ENCODE measurements at places on chromosomes 2 and 18.

DNA sequence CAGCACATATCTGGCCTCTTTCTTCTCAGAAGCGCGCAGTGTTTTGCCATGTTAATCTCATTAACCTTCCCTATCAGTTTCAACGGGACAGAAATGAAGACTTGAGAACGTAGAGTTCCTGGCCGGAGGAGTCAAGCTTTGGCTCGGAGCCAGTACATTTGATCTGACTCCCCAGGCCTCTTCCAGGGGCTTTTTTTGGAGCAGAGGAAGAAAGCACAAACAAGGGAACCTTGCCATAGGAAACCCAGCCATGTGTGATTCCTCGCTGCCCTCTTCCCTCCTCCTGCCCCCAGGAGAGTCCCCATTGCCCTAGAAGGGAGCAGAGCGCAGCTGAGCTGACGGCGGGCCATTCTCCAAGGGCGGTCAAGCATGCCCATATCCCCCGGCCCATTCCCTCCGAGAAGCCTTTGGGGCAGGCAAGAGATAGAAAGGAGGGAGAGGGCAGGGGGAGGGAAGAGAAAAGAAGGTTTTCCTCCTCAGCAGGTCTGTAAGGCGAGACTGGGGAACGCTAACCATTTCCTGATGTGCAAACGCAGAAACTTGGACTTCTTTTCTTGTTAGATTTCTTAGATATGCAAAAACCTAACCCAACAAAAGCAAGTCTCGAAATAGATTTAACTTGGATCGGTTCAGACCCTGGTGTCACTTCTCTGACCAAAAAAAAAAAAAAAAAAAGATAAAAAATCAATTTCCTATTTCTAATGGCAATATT is 63.7 kb upstream of the POU3F3 start:
- no peak for DNase-seq

DNA sequence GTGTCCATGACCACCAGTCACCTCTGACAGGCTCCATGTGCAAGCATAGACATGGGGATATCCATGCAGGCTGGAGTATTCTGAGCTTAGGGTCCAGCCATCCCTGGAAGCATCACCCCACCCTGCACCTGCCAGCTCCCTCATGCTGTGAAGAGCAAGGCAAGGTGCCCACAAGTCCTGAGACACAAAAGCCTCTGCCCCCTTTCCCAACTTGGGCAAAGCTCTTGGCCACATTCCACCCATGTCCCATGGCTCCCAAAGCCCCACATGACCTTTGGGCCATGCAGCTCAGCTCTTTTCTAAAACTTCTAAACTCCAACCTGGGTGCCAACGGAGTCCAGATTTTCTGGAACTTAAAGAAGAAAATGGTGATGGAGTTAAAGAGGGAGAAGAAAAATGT is 99.8 kb upstream of the SH3BP4 start:
- DNase-seq: no peak

DNA sequence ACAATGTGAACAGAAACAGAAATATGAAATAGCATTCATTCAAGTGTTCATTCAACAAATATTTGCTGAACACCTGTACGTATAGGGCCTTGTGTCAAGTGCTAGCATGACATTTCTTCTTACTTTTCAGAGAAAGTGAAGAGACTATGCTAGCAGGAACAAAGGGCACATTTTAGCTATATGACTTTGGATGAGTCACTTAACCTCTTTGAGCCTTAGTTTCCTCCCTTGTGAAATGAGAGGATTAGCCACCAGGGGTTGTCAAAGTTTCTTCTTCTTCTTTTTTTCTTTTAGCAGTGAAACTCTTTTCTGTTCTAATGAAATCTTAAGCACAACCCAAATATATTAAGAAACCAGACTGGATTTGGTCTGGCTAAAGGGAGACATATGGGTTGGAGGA is 53.1 kb downstream of the FIGN start:
- DNase-seq: peak; percentile 55

- no peak for DNase-seq
Observed at GRCh38 chr2:169598982-169599381, 14.8 kb downstream of the PPIG start.

DNA sequence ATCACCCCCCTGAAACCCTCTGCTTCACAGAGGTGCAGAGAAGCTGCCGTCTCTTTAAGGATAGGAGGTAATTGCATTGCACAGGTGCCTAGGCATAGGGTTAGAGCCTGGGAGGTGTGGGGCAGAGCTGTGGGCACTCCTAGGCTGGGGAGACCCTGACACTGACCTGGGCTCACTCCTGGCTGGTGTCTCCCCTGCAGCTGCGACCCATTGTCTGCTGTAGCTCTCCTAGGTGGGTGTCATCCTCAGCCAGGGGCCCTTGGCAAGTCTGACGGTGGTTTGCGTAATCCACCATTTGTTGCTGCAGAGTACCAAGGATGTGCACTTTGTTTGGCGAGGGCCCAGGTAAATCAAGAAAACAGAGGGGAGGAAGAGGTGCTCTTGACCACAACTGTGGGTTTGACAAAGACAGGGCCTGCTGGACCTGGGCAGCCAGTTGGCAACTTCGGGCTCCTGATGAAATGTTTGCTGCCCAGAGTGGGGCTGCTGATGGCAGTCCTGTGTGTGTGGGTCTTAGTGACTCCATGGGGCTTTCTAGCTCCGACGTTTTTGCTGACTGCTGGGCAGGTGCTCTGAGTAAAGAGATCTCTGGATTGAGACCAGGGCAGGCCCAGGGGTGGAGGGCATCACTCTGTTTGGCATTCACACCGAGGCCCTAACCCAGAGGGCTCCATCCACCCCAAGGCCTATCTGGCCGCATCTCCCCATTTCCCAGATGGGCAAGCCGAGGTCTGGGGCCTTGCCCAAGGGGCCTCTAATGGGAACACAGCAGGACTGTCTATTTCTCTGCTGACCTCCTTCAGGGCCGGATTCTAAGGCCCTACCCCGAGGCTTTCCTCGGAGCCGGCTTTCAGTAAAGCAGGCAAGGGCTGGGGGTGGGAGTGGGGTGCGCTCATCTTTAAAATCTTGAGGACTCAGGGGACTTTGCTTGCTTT is 67.7 kb downstream of the EDAR start:
- DNase-seq: no peak

DNA sequence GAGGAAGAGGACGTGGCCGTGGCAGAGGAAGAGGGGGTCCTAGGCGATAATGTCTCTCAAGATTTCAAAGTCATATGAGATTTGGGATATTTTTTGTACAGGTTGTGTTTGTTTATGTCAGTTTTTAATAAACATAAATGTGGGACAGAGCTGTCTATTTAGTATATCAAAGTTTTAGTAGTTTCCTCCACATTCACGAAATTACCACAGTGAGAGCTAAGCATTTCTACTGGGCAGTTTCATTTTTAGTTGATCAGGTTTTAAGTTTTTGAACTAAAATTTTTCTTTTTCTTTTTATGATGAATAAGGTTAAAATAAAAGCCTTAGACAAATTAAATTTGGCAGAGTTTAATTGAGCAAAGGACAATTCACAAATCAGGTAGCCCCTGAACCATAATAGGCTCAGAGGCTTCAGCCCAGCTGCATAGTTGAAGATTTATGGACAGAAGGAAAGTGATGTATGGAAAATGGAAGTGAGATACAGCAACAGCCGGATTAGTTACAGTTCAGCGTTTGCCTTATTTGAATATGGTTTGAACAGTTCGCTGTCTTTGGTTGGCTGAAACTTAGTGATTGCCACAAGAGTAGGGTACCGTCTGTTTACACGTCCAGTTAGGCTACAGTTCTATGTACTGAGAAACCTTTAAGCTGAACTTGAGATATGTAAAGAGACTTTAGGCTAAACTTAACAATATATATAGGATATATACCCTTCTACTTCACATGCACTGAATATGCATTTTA is 17.1 kb downstream of the SNRPD1 start:
- no peak for DNase-seq

- no peak for DNase-seq
Observed at GRCh38 chr2:101190747-101191516, 39.8 kb upstream of the TBC1D8 start.

- DNase-seq: peak; percentile 5
Observed at GRCh38 chr2:123659120-123659519, 366.0 kb upstream of the CNTNAP5 start.

GRCh38 chr2:12776521-12776961 is 59.8 kb downstream of the TRIB2 start:
- no peak for DNase-seq

- no peak for DNase-seq
Observed at GRCh38 chr2:109046925-109047508, 58.0 kb upstream of the EDAR start.

DNA sequence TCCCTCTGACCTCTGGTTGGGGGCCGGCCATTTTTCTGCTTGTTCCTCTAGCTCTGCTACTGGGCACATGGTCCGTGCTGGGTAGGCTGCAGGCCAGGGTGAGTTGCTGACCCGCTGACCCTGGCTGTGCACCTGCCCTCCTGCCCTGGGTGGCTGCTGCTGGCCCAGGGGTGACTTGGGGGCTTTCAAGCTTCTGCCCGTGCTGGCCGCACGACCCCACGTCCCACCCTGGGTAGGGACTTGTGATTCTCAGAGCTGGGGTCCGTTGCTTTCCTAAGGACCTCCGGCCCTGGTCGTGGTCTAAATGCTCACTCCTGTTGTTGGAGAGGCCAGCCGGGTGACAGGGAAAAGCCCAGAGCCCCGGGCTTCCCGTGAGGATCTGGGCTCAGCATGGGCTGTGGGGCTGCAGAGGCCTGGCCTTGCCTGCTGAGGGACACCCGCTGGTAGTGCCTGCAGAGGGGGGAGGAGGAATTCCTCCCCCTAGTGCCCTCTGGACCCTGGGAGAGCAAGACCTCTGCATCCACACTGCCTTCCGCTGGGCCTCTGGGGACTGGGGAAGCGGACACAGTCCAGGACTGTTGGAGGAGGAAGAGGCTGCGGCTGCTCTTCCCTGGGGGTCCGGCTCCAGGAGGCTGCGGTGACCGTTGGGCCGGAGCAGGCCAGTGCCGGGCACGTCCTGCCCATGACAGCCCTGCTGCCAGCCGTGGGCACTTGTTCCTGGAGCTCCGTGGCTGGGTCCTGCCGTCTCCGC is 6.3 kb upstream of the GAL3ST2 start:
- no peak for DNase-seq

DNA sequence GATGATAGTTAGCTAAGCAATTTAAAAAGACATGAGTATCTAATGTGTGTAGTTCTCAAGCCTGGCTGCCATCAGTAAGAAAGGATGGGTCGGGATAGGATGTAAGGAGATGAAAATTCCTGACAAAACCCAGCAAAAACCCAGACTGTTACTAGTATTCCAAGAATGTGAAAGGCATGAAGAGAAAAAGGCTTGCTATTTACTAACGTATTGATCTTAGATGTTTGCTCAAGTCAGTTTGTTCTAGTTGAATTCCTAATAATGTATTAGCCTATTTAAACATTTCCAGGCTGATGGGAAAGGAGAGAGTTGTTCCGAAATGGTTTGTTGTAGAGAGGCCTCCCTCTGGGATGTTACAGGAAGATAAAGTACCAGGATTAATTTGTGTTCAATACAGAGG is 88.2 kb downstream of the ZNF532 start:
- no peak for DNase-seq

DNA sequence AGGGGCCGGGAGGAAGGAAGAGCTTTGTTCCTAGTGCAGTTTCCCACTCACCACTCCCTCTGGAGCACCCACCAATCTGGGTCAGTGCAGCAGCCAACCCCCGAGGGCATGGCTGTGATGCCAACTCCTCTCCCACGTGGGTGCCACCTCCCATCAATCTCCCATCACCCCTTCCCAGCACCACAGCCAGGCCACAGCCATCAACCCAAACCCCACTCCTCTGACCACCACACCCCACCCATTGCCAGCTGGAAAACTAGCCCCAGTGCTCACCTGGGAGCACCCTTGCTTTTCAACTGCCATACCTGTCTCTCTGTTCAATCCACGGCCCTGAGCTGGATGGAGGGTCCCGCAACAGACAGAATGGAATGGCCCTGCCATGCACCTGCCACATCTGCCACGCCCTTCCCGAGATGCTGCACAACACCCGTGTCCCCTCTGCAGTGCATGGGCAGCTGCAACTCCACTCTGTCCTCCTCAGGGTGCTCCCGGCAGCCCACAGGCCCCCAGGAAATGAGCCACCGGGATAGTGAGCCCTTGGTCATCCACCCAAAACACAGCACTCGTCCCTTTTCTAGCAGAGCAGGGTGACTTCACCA is 112.4 kb upstream of the ID2 start:
- no peak for DNase-seq

DNA sequence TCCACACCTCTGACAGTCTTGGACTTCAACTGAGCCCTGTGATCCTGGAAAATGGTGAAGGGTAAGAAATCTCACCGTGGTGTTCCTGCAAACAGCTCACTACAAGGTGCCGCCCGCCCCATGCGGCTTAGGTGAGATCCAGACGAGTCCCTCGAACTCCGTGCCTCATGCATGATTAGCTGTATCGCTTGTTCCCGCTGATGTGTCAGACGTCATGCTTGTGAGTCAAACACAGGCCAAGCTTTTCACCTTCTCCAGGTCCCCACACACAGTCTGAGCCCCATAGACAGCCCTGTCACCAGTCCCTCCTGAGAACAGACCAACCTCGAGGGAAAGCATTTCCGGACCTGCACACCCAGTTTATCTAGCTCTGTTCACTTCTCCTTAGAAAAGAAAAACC is 740.5 kb downstream of the GALR1 start:
- DNase-seq: no peak

- DNase-seq: no peak
Observed at GRCh38 chr18:21369146-21369545, 127.1 kb downstream of the GREB1L start.

GRCh38 chr2:24076849-24077534 is 866 bp upstream of the SF3B6 start:
- DNase-seq: no peak

GRCh38 chr2:227657199-227657845 is 9.3 kb upstream of the SCYGR5 start:
- DNase-seq: no peak

DNA sequence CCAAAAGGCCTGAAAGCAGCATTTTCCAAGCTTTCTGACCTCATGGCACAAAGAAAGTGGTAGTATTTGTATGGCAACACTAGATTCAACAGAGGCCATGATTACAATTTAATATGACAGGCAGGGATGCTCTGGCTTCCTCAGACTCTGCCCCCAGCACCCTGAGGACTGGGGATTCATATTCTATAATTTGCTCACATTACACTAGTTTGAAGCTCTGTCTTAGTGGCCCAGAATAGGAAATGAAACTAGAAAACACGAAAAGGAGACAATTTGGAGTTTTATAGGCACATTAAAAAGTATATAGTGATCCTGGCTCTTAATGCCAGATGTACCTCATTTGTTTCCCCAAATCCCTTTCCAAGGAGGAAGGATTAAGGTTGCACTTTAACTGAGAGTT is 173.0 kb upstream of the STK17B start:
- DNase-seq: no peak

Data from PC-9 (cell line).